WTC11 (cell line): ENCODE measurements at places on chromosomes 1 and 21. TPM values are rescaled to one million over a fixed set of nuclear protein-coding genes. Genes with fewer than 3 reads are reported as not detected.

Gene ACKR1
- total RNA-seq = 0.18 to 0.63 TPM (median 0.34 TPM) in 3 replicates

Gene OR2T29
- total RNA-seq = not detected in 3 replicates

Gene DENND2D
- total RNA-seq = 2.1 to 2.9 TPM (median 2.2 TPM) in 3 replicates

Gene CATSPERE
- 0.30 to 0.66 TPM (median 0.46 TPM) in 3 replicates for total RNA-seq

Gene ANKRD35
- 2.7 to 3.2 TPM (median 2.9 TPM) in 3 replicates for total RNA-seq

Gene CD1B
- not detected in 3 replicates for total RNA-seq

GRCh38 chr1:31936278-31936980 lies 1.7 kb downstream of the PTP4A2 start:
- DNase-seq = no peak

GRCh38 chr1:220528679-220529501 lies 954 bp downstream of the MARK1 start:
- peak; percentile 53 for DNase-seq

GRCh38 chr1:231162970-231163829 lies 1.3 kb downstream of the TRIM67 start:
- DNase-seq = peak; percentile 36

DNA sequence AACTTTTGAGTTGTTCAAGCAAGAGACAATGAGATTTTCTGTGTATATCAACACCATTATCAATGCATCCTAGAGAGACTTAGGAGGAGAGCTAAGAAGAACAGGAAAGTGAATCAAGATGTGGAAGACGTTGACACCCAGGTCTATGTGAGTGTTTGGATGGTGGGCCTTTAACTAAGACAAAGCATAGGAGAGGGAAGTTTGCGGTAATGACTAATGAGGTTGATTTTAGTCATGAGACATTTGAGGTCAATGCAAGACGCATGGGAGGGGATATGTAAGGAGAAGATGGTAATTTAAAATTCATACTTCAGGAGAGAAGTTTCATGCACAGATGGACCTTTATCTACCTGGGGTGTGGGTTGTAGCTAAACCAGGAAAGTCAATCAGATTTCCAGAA lies 269.6 kb downstream of the VAV3 start:
- no peak for DNase-seq

- no peak for DNase-seq
Measured at GRCh38 chr1:85042413-85042812, 5.9 kb downstream of the MCOLN3 start.

GRCh38 chr1:45033356-45033755 lies 21.3 kb downstream of the UROD start:
- no peak for DNase-seq

GRCh38 chr1:212442408-212442807 lies 9.7 kb downstream of the NENF start:
- DNase-seq = no peak

DNA sequence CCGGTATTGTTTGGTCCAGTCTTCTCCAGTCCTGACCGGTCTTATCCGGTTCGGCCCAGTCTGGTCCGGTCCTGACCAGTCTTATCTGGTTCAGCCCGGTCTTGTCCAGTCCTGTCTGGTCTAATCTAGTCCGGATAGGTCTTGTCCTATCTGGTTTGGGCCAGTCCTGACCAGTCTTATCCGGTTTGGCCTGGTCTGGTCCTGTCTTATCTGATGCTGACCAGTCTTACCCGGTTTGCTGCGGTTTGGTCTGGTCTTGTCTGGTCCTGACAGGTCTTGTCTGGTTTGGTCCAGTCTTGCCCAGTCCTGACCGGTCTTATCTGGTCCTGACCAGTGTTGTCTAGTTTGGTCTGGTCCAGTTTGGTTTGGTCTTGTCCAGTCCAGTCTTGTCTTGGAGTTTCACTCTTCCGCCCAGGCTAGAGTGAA lies 30.1 kb downstream of the DHX9 start:
- DNase-seq = peak; percentile 63

GRCh38 chr1:21124846-21125245 lies 51.9 kb downstream of the EIF4G3 start:
- DNase-seq = no peak

DNA sequence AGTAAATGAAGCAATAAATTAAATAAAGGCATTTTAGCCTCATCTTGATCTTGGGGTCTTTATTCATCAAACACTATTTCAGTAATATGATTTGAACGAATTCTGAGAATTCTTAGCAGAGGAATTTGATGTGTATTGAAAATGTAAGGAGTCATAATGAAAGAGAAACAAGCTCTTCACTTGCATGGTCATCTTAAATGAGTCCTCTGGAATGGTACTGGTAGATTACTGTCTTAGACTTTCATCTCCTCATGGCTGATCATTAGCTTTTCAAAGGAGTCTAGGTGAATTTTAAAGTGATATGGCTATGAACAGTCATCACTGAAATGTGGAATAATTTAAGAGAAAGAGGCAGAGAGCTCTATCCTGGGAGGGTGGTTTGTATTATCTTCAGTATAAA lies 30.0 kb downstream of the PRRC2C start:
- no peak for DNase-seq

DNA sequence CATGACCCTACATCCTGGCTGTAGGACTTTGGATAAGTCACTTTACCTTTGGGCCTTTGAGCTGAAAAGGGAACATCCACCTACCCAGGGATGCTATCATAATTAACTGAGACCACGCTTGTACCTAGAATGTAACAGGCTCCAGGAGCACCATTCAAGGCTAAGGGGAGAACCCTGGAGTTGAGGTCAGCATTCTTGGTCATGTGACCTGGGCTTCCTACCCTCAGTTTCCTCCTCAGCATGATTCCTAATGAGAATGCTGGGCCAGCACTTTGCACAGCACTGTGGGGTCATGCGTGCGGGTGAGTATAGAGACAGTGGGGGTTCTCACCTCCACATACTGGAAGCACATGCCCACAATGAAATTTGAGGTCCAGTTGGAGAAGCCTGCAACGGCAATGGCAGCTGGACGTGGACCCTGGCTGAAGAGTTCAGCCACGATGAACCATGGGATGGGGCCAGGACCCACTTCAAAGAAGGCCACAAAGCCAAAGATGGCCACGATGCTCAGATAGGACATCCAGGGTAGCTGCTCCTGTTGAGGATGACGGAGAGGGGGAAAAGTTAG lies 31.3 kb downstream of the SLC2A1 start:
- DNase-seq = no peak

DNA sequence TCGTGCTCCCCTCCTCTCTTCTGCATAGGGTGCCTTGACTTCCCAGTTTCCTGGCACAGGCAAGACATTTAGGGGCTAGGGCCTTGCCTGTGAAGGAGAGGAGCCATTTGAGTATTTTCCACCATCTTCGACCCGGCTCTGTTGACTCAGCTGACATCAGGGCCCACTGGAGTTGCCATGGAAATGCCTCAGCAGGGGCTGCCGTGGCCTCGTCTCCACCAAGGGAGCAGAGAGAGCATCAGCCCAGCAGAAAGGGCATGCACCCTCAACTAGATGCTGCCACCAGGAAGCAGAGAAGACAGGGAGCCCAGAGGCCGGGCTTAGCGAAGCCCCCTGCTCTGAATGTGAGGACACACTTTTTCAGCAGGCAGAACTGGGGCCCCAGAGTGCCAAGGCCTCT lies 101.9 kb upstream of the ACTL8 start:
- DNase-seq = no peak

DNA sequence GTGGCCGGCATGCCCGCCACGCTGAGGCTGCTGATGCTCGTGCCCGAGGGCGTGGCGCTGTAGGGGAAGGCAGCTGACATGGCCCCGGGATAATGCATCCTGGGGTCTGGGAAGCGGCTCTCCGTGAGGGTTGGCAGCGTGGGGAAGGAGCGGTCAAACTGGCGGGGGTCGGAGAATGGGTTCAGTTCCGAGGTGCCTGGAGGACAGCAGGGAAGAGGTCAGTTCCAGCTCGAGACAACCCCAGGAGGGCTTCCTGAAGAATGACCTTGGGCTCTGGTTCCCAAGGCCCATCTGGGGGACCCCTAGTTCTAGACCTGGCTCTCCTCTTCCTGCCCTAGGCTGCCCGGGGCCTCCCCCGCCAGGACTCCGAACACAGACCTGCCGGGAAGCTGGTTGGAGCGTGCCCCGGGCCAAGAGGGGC lies 27.6 kb downstream of the RUNX3 start:
- DNase-seq = no peak

DNA sequence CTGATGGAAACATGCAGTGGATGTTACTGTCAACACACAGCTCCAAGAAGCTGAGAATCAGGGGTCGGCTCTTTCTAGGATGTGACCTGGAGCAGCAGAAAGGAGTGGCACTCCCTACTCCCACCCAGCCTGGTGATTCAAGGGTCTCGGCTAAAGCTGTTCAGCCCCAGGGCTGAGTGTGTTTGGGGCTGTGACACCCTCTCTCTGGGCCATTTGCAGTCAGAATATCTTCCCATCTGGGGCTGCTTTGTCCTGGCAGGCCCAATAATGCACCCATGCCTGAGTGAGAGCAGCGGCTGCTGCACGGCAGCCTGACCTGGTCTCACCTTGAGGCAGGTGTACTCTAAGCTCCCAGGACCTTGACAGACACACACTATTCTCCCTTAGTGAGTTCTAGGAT lies 52.5 kb upstream of the AJAP1 start:
- no peak for DNase-seq

- DNase-seq = no peak
Measured at GRCh38 chr1:41918450-41919043, at the start of gene HIVEP3. Gene HIVEP3, minus strand, starts transcription at chr1:41918922.

DNA sequence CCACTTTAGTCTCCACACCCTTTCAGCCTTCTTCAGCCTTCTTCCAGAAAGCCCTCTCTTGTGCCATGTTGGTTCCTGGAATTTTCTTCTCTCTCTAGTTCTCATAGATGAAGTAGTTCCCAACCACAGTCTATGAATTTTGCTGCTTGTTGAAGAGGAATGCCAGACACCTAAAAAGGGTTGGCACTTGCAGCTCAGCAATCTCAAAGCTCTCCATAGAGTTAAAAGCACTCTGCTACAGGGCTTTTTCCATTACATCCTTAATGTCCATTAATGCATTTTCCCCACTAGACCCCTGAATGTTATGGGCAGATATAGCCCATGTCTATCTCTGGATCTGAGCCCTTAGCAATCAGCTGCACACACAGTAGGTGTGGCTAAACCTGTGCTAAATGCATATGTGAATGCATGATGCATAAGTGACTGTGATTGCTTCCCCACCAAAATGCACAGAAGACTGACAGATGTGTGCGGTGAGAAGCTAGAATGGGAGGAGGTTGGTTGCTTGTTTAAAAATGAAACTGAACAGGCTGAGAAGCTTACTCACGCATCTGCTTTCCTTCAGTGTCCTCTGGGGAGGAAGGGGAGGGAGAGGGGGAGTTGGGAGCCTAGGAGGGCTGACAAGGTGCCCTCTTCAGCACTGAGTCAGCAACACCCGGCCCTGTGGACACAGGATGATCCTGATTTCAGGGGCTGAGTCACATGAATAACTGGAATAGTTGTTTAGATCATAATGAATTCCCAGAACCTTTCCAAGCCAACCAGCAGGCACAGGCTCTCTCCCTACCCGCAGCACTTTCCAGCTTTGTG lies 146.1 kb upstream of the FGGY start:
- no peak for DNase-seq

DNA sequence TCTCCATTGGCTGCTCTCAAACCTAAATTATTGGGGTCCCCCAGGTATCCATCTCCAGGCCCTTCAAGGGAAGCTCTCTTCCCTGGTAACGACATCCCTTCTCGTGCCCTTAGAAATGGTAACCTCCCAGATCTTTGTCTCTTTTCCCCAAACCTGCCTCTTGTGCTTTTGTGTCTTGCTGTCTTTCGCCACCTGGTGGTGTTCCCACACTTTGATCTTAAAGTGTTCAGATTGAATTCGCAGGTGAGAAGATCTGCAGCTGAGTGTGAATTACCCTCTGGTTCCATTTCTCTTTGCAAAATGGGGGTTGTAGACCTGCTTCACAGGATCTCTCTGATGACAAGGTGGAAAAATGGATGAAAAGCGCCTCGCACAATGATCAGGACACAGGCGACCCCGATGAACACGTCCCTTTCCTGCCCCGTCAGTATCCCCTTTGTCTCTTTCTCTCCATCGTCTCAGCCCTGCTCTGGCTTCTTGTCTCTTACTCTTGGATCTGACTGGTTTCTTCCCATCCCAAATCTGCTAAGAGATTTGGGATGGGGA lies 53.1 kb downstream of the DOP1B start:
- DNase-seq = peak; percentile 68

- DNase-seq = no peak
Measured at GRCh38 chr1:215262106-215262505, 179.6 kb downstream of the KCNK2 start.

- no peak for DNase-seq
Measured at GRCh38 chr1:88519156-88519555, 164.9 kb upstream of the PKN2 start.
